ENCODE measurements at places on chromosomes 3 and 15.

- DNase-seq = no peak
These were observed 234.7 kb downstream of the PLCL2 start for GRCh38 chr3:17119201-17120072.

GRCh38 chr3:100775669-100776068 lies 66.4 kb downstream of the TFG start:
- DNase-seq = no peak

DNA sequence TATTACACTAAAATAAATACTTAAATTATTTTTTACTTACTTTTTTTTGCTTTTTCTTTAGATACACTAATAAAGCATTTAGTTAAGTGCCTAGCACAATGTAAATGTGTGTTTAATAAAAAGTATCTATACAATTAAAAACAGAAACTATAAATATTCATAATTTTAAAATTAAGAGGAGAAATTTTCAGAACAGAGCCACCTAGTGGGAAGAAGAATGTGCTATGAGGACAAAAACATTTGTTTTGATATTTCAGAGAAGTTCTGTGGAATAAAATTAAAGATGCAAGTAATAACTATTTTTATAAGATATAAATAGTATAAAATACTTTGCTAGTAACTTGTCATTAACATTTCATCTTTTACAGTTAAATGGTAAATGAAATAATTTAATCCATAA lies 33.6 kb upstream of the PLSCR5 start:
- DNase-seq = no peak

DNA sequence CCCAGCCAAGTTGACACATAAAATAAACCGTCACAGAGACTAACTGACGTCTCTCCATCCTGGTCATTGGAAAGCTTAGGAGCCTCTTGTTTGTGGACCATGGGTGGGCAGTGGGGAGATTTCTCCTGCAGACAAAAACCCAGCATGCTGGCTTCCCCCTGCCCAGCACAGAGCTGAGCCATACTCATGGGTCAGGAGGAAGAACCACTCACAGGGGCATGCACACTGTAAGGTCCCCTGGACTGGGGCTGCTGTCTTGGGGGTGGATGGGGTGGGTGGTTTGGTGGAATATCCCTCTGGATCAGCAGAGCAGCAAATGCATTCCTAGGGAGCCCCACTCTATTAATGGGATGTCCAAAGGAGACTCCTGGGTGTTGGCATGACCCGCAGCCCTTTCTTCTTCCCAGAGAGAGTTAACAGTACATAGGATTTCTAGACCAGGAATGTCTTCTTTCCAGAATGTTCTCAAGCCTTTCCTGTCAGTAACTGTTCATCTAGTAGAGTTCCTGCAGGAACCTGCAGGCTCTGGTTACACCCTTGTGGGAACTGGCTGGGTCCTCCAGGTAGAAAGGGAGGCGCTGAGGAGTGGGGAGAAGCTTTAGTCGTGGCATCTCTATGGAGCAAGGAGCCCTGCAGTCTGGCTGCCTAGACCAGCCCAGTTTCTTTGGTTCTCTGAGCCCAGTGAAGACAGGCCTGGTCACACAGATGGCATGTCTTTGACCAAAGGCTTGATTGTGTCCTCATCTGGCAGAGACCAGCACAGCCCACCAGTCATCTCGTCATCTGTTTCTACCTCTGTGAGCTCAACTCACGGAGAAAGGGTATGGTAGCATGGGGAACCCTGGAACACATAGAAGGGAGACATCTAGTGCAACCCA lies 73.4 kb upstream of the PRR23C start:
- DNase-seq = no peak

DNA sequence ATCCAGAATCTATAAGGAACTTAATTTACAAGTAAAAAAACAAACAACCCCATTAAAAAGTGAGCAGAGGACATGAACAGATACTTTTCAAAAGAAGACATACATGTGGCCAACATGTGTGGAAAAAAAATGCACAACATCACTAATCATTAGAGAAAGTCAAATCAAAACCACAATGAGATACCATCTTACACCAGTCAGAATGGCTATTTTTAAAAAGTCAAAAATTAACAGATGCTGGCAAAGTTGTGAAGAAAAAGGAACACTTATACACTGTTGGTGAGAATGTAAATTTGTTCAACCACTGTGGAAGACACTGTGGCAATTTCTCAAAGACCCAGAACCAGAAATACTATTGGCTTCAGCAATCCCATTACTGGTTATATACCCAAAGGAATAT lies 830.0 kb upstream of the ALCAM start:
- no peak for DNase-seq

DNA sequence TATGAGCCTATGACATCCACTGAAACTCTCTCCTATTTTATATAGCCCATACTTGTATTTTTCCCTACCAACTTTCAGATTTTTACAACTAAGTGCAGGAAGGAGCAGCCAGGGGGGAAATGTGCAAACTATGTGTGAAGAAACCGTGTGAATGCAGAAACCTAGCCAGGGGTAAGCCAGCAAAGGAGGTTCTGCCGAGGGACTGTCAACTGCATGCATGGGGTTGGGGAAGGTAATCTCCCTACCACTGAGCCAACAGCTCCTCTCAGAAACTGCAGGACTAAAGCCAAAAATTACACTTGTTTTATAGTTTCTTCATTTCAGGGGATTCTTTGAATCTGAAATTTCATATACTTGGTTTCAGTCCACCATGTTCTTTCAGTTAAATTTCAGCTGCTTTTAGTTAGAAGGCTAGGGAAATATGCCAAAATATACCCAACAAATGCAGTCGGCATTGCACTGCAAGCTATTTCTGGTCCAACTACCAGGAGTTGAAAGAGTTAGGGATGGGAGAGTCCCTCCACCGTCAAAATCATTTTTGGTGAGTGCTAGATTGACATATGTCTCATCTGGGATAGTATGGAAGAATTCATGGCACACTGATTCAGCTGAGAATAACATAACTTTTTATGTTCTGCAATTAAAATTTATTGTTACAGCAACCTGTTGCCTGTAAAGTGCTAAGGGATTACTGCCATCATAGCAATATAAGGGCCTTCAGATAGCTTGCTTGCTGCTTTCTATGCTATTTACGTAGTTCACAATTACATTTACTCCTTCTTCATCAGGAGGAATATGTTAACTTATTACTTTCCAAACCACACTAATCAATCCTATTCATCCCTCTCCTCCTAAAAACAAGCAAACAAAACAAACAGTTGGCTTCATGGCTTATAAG lies 904.2 kb downstream of the ROBO1 start:
- no peak for DNase-seq

GRCh38 chr15:51793521-51794305 lies 35.7 kb upstream of the TMOD3 start:
- no peak for DNase-seq

DNA sequence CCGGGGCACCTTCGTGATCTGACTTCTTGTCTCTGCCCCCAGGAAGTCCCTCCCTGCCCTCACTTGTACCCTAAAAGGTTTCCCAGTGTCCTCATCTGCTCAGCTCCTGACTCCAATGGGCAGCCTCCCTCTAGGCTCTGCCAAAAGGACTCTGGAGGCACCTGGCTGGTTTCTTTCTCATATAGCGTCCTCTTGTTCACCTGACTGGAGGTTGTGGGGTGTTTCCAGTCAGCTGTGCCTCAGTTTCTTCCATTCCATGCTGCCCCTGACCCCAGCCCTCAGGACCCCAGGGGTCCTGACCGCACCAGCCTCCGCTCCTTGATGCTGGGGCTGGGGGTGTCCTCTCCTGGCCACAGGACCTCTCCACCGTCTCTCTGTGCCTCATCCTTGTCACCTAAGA lies 2.5 kb downstream of the PRR23E start:
- DNase-seq = no peak

- DNase-seq = no peak
These were observed 25.2 kb downstream of the ARPP21 start for GRCh38 chr3:35664460-35664919.

- DNase-seq = peak; percentile 30
These were observed 24.2 kb downstream of the TRIM71 start for GRCh38 chr3:32841867-32842470.

DNA sequence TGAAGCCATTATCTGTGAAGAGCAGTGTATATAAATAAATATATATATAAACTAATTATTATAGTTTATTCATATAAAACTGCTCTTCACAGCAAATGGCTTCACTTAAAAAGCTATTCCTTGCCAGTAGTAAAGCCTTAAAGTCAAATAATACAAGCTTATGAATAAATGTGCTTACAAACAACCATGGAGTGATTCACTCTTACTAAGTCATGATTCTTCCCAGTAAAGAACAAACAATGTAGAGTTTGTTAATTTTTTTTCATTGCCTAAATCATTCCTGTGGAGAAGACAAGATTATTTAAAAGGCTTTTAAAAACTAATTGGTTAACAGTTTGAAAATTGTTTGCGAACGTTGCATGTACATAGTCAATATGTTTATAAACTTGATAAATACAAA lies 140.7 kb downstream of the PLCH1 start:
- DNase-seq = no peak

GRCh38 chr3:139534992-139535879 lies 4.3 kb downstream of the RBP1 start:
- no peak for DNase-seq

- DNase-seq = peak; percentile 37
These were observed 203.2 kb upstream of the ICE2 start for GRCh38 chr15:60682115-60682514.

DNA sequence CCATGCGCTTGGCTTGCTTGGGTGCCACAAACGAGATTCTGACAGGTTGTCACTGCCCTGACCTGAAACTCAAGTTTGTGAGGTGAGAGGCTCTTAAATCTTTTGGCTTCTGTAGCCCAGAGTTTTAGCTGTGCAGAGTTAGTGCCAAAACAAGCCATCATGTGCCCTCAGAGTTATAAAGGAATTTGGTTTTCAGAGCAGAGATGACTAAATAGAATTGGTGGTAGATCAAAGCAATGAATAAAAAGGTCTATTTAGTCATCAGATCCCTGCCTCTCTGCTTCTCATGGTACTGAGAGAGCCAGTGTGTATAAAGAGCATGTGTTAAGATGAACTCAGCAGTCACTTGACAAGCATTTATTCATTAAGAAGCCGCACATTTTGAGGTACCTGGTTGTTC lies 207.5 kb upstream of the DPH6 start:
- peak; percentile 24 for DNase-seq

DNA sequence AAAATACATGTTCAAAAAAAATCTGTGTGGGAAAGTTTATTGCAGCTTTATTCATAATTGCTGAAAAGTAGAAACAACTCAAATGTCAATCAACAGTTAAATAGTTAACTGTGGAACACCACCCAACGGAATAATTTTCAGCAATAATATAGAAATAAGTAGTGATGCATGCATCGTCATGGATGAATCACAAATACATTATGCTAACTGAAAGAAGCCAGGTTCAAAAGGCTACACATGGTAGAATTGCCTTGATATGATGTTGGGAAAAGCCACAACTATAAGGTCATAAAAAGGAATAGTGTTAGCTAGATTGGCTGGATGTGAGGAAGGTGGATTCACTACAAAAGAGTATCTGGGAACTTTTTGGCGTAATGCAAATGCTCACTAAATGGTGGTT lies 82.0 kb downstream of the GMNC start:
- peak; percentile 5 for DNase-seq

- peak; percentile 59 for DNase-seq
These were observed 14.1 kb downstream of the FYCO1 start for GRCh38 chr3:45981346-45982074.

- peak; percentile 30 for DNase-seq
These were observed 85.3 kb upstream of the MYZAP start for GRCh38 chr15:57506422-57506821.

- no peak for DNase-seq
These were observed 57.7 kb upstream of the CTNNB1 start for GRCh38 chr3:41141433-41142167.

- DNase-seq = peak; percentile 89
These were observed 11.5 kb upstream of the PARP14 start for GRCh38 chr3:122668930-122669730.

- DNase-seq = no peak
These were observed 269.4 kb upstream of the ARRDC4 start for GRCh38 chr15:97691078-97691477.

GRCh38 chr15:77822631-77823230 lies 190.0 kb upstream of the LINGO1 start:
- no peak for DNase-seq

DNA sequence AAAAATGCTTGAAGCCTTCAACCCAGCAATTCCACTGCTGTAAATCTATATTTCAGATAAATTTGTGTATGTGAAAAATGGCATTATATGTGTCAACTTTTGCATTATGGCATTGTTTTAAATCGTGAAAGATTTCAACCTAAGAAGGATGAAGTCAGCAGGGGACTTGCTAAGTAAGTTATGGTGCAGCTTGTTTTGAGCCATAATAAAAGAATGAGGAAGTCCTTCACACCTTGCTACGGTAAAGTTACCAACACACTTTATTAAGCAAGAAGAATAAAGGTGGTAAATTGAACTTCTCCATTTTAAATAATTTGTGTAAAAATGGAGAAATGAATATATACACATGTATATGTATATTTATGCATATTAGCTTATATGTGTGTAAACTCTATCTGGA lies 371.4 kb downstream of the ROBO2 start:
- peak; percentile 1 for DNase-seq

- DNase-seq = peak; percentile 60
These were observed 17.7 kb upstream of the NR2F2 start for GRCh38 chr15:96312641-96313335.

GRCh38 chr3:8519156-8519555 lies 17.5 kb downstream of the LMCD1 start:
- DNase-seq = peak; percentile 80

- DNase-seq = peak; percentile 83
These were observed 588.7 kb upstream of the CBLB start for GRCh38 chr3:106457281-106458180.

DNA sequence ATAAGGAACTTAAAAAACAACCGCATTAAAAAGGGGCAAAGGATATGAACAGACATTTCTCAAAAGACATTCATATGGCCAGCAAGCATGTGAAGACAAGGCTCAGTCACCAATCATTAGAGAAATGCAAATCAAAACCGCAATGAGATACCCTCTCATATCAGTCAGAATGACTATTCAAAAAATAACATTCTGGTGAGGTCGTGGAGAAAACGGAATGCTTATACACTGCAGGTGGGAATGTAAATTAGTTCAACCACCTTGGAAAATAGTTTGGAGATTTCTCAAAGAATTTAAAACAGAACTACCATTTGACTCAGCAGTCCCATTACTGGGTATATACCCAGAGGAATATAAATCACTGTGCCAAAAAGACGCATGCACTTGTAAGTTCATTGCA lies 496.6 kb upstream of the SGO1 start:
- peak; percentile 49 for DNase-seq

- DNase-seq = peak; percentile 67
These were observed 21.7 kb upstream of the GMNC start for GRCh38 chr3:190883973-190884832.

DNA sequence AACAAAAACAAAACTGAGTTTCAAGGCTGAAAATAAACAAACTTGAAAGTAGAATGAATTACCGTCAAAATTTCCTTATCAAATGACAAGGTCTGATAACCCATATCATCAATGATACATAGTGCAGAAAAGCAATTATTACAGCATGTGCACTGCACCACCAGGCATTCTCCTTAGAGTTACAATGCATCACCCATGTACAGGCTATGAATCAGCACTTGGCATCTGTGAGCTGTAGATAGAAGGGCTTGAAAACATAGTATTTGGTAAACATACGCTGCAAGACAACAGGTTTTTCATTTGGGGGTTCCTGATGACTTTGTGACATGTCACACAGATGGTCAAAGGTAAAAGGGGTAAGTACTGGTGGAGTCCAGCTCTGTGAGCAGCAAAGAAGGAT lies 265.1 kb downstream of the CTNNB1 start:
- DNase-seq = peak; percentile 5

Measured in EL (cell line).